WTC11 (cell line): ENCODE measurements at places on chromosomes 1 and 21. TPM values are rescaled to one million over a fixed set of nuclear protein-coding genes. Genes with fewer than 3 reads are reported as not detected.

The NBPF9 gene
- total RNA-seq = 2.5 to 4.5 TPM (median 2.9 TPM) in 3 replicates

The REG4 gene
- 0.11 to 0.31 TPM in 2 of 3 replicates, not detected in the other for total RNA-seq

The RGS4 gene
- 0.41 to 3.2 TPM (median 0.92 TPM) in 3 replicates for total RNA-seq

DNA sequence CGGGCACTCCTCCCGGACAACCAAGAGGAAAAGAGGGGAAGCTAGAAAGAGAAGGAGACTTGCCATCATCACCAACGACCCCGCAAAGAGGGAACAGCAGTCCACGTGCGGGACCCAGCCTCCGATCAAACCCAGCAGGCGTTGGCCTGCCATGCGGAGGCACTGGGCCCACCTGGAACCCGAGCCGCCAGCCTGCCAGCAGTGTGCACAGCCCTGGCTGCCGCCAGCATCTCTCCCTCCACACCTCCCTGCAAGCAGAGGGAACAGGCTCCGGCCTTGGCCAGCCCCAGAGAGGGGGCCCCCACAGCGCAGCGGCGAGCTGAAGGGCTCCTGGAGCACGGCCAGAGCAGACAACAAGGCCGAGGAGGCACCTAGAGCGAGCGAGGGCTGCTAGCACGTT, 1244.7 kb upstream of the B3GALT2 start:
- DNase-seq = no peak

GRCh38 chr1:66282343-66282852, 251.6 kb upstream of the SGIP1 start:
- no peak for DNase-seq

- no peak for DNase-seq
Observed at GRCh38 chr1:183548116-183548515, 42.1 kb downstream of the NCF2 start.

DNA sequence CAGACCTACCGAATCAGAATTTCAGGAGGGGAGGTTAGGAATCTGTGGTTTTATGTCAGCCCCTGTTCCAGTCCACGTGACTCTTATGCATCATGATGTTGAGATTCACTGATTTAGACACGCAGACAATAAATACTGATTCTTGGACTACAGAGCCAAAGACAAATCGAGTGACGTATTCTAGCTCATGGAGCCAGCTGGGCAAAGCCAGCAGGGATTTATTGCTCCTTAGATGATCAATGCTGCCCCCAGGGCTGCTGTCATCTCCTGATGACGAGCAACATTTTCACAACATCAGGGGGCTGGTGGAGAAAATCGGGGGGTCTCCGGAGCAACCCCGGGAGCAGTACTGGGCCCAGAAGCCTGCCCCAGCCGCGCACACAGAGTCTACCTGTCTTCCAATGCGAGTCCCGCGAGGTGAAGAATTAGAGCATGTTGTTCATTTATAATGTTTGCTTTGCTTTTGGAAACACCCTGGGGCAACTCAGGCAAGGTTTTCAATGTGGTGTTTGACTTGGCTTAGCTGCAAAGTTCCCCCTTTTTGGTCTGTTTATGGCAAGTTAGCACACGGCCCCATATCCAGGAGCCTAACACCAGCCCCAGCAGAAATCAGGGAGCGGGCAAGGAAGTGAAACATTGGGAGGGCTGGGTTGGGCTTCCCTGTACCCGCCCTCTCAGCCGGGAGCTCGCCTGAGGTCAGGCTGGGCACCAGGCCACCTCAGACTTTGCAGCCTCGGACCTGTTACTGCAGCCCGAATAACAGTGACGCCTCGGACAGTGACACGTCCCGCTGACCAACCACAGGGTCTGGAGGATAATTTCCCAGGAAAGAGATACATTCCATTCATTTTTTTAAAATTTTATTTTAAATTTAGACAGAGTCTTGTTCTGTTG, 19.9 kb upstream of the CLDN14 start:
- no peak for DNase-seq

- no peak for DNase-seq
Observed at GRCh38 chr1:24108334-24109165, 3.4 kb downstream of the MYOM3 start.
